Esophagus muscularis mucosa (tissue), 4 donors: ENCODE measurements at places on chromosomes 2 and 18. TPM values are rescaled to one million over a fixed set of nuclear protein-coding genes. Genes with fewer than 3 reads are reported as not detected.

DNA sequence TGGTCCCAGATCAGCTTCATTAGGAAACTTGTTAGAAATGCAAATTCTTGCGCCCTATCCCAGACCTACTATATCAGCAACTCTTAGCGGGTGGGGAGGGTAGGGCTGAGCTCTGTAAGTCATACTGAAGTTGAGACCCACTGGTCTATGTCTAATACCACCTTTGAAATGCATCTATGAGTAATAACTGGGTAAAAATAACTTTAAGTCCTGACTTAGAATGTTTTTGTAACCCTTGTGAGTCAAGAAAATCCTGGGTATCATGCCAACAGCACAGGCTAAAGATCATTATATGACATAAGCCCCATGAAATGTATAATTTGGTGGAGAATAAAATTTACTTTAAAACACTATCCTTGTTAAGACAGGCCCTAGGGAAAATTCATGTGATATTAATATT lies 41.4 kb downstream of the PRKD3 start:
- no peak overlapping the region for H3K27ac ChIP-seq
- no peak overlapping the region for H3K4me3 ChIP-seq
- DNase-seq = no peak
- H3K36me3 ChIP-seq = peaks cover 62% of the 10 kb centered on the region
- H3K27me3 ChIP-seq = no peaks in the 10 kb centered on the region

Gene STAT4
- 0.80 TPM for total RNA-seq

- DNase-seq = no peak
- H3K4me1 ChIP-seq = no peaks in the 10 kb centered on the region
- H3K36me3 ChIP-seq = no peaks in the 10 kb centered on the region
- H3K27me3 ChIP-seq = no peaks in the 10 kb centered on the region
- no peak overlapping the region for H3K4me3 ChIP-seq
Measured at GRCh38 chr2:208609166-208609804, 202.7 kb downstream of the PTH2R start.

Gene IL36G
- not detected for total RNA-seq

- no peaks in the 10 kb centered on the region for H3K4me1 ChIP-seq
- H3K27ac ChIP-seq = no peak overlapping the region
- H3K36me3 ChIP-seq = peaks cover 29% of the 10 kb centered on the region
Measured at GRCh38 chr2:161321944-161322648, 13.9 kb downstream of the PSMD14 start.

Gene OTX1
- 0.26 TPM for total RNA-seq

DNA sequence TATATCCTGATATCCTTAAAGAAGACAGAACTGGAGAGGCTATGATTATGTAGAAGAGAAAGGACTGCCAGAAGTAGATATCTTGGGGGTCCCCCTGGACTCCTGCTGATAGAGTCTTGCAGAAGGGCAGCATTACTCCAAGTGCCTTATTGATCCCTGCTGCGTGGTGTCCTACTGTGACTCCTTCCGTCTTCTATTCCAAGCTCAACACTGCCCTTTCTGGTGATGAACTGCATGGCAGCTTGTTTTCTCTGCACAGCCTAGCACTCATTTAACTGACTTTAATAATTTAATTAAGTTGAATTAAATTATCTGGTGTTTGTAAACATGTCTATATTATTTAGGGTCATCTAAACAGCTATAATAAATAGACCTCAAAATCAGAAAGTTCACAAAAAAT lies 194.1 kb upstream of the DSEL start:
- no peak overlapping the region for H3K27ac ChIP-seq
- H3K4me1 ChIP-seq = no peaks in the 10 kb centered on the region
- H3K36me3 ChIP-seq = no peaks in the 10 kb centered on the region
- no peak overlapping the region for H3K4me3 ChIP-seq
- no peak for DNase-seq
- no peaks in the 10 kb centered on the region for H3K27me3 ChIP-seq

Gene ACADL
- 1.3 TPM for total RNA-seq

DNA sequence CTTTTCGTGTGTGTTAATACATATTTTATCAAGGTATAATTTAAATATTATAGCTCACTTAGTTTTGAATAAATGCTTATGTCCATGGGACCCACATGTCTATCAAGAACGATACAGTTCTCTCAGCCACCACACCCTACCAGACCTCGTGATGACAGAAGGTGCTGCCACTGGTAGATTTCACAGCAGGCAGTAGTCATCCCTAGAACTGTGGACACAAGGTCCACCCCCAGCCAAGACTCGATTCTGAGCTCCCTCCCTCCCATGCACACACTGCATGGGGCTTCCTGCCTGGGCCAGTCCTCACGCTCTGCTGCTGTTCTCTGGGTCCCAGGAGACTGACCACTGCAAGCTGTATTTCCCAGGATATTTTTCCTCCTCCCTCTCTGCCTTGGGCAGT lies 26.5 kb upstream of the CREB1 start:
- H3K4me1 ChIP-seq = peaks cover 41% of the 10 kb centered on the region
- no peaks in the 10 kb centered on the region for H3K36me3 ChIP-seq
- no peak overlapping the region for H3K4me3 ChIP-seq
- H3K27ac ChIP-seq = no peak overlapping the region
- DNase-seq = peak; percentile 87

Gene FEV
- total RNA-seq = not detected

DNA sequence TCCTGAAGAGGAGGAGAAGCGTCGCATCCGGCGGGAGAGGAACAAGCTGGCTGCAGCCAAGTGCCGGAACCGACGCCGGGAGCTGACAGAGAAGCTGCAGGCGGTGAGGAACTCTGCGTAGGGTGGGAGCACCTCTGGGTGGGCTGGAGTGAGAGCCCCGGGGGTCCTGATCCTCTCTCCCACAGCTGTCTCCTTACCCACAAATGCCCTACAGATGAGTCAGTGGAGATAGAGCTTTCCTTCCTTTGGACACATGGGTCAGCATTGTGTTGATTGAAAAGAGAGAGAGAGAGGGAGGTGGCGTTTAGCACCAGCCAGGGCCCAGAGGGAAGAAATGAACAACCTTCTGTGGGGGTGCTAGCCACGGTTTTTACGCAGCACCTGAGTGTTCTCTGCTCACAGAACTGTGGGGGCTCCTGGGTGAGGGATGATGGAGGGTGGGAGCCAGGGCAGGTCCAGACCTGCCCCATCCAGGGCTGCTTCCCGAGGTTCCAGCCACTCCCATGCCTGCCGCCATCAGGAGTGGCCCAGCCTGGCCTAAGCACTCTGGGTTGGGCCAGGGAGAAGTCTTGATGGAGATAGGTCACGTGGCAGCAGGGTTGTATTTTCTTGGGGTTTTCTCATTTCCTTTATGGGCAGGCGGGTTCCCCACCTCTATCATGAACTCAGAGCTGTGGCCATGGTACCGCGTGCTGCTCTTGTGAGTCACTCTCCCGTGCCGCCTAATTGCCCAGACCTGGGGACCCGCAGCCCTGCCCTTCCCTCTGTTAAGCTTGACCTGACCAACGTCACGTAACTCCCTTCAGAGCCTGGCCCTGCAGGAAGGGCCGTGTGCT lies 16.3 kb downstream of the FOSL2 start:
- peaks cover 91% of the 10 kb centered on the region for H3K4me1 ChIP-seq
- H3K27ac ChIP-seq = peak overlapping the region; percentile 46
- H3K4me3 ChIP-seq = no peak overlapping the region
- DNase-seq = no peak
- H3K36me3 ChIP-seq = peaks cover 100% of the 10 kb centered on the region

- H3K36me3 ChIP-seq = no peaks in the 10 kb centered on the region
- H3K27me3 ChIP-seq = no peaks in the 10 kb centered on the region
- no peak overlapping the region for H3K27ac ChIP-seq
- H3K4me3 ChIP-seq = no peak overlapping the region
Measured at GRCh38 chr2:226179010-226179409, 620.6 kb downstream of the IRS1 start.

DNA sequence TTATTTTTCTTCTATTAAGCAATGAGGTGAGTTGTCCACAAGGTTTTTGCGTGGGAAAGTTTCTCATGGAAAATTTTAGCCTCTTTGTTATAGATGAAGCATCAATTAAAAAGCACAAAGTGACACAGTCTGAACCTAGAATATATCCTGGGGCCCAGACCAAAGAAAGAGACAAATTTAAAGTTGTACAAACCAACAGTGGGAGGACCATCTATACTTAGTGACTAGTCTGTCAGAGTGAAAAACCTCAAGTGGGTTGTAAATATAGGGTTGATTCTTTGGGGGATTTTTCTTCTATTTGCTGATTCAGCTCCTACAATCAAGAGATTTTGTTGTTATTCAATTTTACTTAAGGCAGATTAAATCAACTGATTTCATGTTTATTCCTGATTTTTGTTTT lies 256.2 kb downstream of the SATB2 start:
- H3K27ac ChIP-seq = no peak overlapping the region
- no peak for DNase-seq
- H3K27me3 ChIP-seq = no peaks in the 10 kb centered on the region
- H3K4me1 ChIP-seq = no peaks in the 10 kb centered on the region
- no peaks in the 10 kb centered on the region for H3K36me3 ChIP-seq

Gene TDRD15
- total RNA-seq = not detected

GRCh38 chr2:230130668-230131364 lies 62.1 kb upstream of the SLC16A14 start:
- peaks cover 17% of the 10 kb centered on the region for H3K4me1 ChIP-seq
- H3K4me3 ChIP-seq = no peak overlapping the region
- H3K36me3 ChIP-seq = no peaks in the 10 kb centered on the region
- peak; percentile 91 for DNase-seq
- no peaks in the 10 kb centered on the region for H3K27me3 ChIP-seq
- H3K27ac ChIP-seq = peak overlapping the region; percentile 71

Gene SERPINB13
- not detected for total RNA-seq

Gene SALL3
- total RNA-seq = not detected

Gene AQP12B
- total RNA-seq = not detected
